Vagina (tissue), 2 donors: ENCODE measurements at places on chromosomes 1 and 21. TPM values are rescaled to one million over a fixed set of nuclear protein-coding genes. Genes with fewer than 3 reads are reported as not detected.
A peak's percentile ranks its signal among the peaks of the same experiment; 100 is the strongest.

DNA sequence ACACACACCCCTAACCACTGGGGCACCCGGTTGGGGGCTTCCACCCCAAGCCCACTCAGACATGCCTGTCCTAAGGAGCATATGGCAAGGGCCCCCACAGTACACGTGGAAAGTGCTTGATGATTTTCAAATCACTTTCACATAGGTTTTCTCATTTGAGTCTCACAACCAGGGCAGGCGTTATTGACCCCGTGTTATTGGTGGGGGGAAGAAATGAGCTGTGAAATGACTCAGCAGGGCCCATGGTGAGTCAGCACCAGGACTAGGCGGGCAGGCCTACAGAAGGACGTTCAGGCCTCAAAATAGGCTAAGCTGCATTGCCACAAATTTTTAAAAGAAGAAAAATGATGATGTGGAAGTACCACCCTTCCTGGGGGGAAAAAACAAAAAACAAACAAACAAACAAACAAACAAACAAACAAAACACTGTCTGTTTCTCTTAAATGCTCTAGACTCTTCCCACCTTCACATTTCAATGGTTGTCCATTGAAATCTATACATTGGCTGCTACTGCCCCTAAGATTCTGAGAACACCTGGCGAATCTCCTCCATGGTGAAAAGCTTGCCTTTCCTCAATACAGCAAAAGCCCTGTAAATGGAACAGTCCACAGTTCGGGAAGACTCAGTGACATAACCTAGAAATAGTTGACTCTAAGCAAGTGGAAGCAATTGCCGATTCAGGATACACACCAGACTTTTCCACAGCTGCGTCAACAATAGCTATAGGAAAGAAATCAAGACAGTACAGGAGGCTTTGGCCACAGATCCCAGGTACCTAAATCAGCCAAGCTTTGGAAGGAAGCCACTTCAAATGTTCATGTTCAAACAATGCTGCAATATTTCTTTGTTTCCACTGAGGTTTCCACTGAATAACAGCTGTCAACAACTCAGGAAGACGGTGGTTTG lies 234.7 kb downstream of the TOMM20 start:
- no peak for DNase-seq

DNA sequence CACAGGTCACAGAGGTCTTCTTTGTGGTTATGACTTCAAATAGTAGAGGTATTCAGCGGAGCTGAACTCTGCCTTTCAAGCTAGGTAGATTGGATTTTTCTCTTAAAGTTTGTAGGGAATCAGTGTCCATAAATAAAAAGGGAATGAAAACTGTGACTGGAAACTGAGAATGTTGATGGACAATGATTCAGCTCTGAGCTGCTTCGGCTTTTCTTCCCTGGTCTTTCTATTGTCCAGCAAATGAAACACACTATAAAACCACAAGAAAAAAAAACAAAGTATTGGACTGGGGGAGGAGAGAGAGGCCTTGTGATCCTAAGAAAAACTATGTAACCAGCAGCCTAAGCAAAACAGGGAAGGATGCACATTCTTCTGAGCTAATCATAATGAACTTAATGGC lies 11.1 kb downstream of the TNNI3K start:
- DNase-seq = no peak

DNA sequence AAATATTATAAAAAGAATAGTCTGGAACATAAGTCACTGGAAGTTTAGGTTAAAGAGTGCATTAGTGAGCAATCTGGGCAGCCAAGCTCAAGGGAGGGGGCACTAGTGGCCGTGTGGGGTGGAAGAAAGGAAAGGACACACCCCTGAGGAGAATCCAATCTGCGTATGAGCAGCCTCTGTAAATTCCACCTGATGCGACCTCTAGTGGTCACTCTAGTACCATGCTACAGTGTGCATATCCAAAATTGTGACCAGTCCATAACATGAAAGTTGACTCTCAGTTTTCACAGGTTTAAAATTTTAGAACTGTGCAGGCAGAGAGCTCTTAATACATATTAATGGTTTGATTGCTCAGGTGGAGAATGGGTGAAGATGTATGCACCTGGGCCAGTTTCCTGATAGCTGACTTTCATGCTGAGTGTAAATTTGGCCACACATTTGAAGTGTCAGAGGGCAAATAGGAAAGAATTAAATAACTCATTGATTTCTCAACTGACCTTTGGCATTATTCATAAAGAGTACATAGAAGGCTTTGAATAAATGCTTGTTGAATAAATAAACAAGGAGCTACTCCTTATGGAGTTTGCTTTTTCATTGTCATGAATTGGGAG lies 105.9 kb upstream of the C21orf91 start:
- no peak for DNase-seq

The AK5 gene
- 6.9 TPM for total RNA-seq

- DNase-seq = peak; percentile 95
Observed at GRCh38 chr21:37071561-37072273, 1.2 kb downstream of the PIGP start.

The SERTAD4 gene
- total RNA-seq = 2.7 TPM

- DNase-seq = no peak
Observed at GRCh38 chr1:3989465-3989864, 89.4 kb upstream of the C1orf174 start.
